Frontal cortex (tissue), 4 donors: ENCODE measurements at places on chromosomes 6 and 20.

DNA sequence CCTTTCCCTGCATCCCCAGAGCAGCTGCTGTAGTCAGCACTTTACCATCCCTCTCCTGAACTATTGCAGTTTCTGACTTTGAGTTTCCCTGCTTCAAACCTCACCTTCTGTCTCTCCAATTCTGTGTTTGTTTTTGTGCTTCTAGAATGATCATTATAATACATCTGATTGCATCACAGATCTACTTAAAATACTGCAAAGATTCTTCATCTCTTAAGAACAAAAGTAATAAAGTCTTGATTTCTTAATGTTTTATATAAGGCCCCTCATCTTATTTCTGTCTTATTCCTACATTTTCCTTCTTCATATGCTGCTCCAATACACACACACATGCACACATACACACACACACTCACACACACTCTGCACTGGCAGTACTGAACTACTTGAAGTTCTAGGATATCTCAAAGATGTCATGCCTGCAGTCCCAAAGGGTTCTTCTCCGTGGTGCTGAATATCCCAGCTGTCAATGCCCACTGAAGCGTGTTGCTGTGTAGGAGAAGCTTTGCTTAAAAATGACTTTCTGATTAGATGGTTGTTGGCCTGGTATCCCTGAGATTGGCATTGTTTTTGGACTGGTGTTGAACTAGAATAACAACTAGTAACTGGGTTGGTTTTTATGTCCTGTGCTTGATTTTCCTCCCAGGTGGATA lies 97.2 kb downstream of the MAP3K4 start:
- DNase-seq, result no peak

DNA sequence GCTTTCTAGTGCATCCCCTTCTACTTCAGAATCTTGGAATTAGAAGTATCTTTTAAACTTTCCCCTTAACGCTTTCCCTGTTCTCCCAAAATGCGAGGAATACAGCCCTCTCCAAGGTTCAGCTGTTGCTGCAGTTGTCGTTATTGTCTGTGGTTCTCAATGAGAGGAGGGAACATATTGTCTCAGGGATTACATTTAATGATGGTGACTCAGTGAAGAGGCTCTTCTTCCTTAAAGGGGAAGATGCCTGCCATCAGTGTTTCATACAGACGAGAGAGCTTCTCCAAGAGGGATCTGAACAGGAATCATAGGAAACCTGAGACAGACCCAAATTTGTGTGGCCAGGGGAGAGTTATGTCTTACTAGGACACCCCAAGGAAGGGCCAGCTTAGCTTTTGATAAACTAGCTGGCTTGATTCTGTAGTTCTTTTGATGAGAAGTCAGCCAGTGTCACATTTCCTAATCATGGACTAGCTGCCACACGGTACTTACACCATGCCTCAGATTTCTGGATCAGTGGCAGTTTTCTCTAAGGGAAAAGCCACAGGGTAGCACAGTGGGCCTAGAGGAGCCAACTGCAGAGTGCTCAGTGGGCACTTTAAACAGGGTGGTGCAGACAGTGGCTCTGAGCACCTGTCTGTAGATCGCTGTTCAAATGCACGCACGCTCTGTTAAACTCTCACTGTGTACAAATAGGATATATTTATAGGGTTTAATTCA lies 59.7 kb upstream of the TMEM181 start:
- no peak for DNase-seq

GRCh38 chr6:109075934-109076333 lies 18.7 kb downstream of the SESN1 start:
- no peak for DNase-seq

GRCh38 chr6:14166839-14167238 lies 49.3 kb downstream of the CD83 start:
- DNase-seq, result no peak

GRCh38 chr6:26250698-26251044 lies 114.3 kb upstream of the BTN3A2 start:
- no peak for DNase-seq

- DNase-seq, result no peak
Measured at GRCh38 chr20:25285856-25286798, 38.2 kb downstream of the PYGB start.

GRCh38 chr6:111972745-111973117 lies 81.2 kb upstream of the CCN6 start:
- no peak for DNase-seq

DNA sequence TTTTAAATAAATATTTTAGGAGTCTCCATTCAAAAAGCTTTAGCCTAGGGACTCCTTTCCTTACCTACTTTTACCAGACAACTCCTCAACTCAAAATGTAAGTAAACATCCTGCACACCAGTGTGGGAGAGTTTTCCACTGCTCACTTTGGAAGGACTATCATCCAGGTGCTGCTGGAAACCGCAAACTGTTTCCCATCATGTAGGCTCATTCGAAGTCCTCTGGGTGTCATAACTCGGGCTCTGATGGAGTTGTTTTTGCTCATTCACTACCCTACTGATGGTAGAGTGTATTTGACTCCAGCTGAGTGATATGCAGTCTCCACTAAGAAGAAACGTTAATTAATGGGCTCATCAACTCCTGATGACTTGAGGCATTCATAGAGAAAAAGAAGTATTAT lies 136.5 kb upstream of the AKAP12 start:
- DNase-seq, result no peak

- no peak for DNase-seq
Measured at GRCh38 chr6:7111095-7111690, 3.4 kb downstream of the RREB1 start.

- no peak for DNase-seq
Measured at GRCh38 chr6:151548201-151548600, 54.4 kb downstream of the CCDC170 start.

- no peak for DNase-seq
Measured at GRCh38 chr6:51792273-51793030, 295.0 kb downstream of the PKHD1 start.

DNA sequence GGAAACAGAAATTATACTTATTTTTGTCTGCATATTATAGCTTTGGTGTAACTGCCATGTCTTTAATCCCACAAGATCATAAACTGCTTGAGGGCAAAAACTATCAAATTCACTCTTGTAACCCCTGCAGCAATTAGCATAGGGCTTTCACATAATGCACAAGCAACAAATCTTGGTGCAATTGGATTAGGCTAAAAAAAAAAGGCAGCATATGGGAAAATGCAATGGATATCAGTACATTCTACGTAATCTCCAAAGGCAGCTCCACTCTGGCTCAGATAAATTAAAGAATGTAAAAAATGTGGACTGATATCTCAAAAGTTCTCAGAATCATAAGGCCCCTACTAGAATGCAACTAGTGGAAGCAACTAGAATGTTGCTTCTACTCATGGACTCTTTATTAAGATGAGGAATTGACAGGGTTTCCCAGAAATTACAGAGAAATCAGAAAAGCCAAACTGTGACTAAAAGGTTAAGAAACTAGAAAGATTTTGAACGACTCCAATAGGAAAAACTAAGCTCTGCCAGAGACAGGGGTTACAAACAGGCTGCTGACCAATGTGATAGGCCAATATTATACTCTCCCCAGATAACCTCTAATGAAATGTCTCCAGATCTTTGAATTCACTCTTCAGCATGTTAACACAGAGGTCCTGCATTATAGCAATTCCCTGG lies 55.0 kb downstream of the FILIP1 start:
- no peak for DNase-seq

GRCh38 chr6:43893073-43893472 lies 123.1 kb downstream of the VEGFA start:
- DNase-seq, result no peak

- DNase-seq, result peak; percentile 90
Measured at GRCh38 chr6:8102122-8102958, at the start of gene EEF1E1. Gene EEF1E1 (minus strand): TSS chr6:8102548. CDS start chr6:8102521, 27 bp downstream.

GRCh38 chr6:42038811-42039408 lies 11.4 kb upstream of the TAF8 start:
- no peak for DNase-seq

DNA sequence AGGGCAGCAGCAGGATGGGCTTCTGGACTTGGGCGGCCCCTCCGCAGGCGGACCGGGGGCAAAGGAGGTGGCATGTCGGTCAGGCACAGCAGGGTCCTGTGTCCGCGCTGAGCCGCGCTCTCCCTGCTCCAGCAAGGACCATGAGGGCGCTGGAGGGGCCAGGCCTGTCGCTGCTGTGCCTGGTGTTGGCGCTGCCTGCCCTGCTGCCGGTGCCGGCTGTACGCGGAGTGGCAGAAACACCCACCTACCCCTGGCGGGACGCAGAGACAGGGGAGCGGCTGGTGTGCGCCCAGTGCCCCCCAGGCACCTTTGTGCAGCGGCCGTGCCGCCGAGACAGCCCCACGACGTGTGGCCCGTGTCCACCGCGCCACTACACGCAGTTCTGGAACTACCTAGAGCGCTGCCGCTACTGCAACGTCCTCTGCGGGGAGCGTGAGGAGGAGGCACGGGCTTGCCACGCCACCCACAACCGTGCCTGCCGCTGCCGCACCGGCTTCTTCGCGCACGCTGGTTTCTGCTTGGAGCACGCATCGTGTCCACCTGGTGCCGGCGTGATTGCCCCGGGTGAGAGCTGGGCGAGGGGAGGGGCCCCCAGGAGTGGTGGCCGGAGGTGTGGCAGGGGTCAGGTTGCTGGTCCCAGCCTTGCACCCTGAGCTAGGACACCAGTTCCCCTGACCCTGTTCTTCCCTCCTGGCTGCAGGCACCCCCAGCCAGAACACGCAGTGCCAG lies at the start of gene TNFRSF6B:
Gene TNFRSF6B (plus strand): TSS at position 25 of the 729 bp plus-strand sequence. CDS start 116 bp downstream, at position 141.
- DNase-seq, result no peak
